ENCODE measurements at places on chromosomes 4 and X.

DNA sequence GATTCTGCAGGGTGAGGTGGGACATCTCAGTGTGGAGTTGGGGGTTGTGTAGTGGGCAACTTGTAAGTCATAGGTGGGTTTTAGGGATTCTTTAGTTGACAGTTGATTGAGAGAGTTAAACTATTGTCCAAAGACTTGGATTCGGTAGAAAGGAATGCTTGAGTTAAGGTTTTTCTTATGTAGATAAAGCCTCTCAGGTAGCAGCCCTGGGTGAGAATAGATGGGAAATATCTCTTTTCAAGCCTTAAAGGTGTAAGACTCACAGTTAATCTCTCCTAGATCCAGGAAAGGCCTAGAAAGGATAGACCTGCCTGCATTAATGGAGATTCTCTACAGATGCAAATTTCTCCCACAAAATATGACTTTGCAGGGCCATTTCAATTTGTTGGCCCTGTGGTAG, 108.4 kb downstream of the ARSJ start:
- no peak for DNase-seq

GRCh38 chr4:508675-509638, 9.9 kb downstream of the PIGG start:
- DNase-seq, result no peak

DNA sequence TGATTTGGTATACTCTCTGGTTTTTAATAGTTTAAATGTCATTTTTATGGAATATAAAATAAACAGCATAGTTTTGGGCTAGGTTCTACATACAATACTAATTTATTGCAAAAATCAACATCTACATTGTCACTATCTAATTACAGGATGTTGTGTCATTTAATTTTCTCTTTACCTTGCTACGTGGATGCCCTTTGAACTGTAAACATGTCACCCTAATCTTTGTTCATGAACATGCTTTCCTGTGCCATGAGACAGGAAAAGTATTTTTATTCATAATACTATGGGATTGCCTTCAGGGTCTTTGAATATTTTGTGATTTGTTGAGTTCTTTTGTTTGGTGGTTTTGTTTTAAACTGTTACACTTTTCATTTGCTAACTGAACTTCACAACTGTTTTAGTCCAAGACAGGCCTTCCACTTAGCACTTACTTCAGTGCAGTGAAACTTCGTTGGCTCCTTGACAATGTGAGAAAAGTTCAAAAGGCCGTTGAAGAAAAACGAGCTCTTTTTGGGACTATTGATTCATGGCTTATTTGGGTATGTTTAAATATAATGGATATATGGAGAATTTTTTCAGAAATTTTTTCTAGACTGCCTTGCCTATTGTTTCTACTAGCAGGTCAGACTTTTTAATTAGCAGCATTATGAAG, 40.9 kb downstream of the GK start:
- DNase-seq, result no peak

DNA sequence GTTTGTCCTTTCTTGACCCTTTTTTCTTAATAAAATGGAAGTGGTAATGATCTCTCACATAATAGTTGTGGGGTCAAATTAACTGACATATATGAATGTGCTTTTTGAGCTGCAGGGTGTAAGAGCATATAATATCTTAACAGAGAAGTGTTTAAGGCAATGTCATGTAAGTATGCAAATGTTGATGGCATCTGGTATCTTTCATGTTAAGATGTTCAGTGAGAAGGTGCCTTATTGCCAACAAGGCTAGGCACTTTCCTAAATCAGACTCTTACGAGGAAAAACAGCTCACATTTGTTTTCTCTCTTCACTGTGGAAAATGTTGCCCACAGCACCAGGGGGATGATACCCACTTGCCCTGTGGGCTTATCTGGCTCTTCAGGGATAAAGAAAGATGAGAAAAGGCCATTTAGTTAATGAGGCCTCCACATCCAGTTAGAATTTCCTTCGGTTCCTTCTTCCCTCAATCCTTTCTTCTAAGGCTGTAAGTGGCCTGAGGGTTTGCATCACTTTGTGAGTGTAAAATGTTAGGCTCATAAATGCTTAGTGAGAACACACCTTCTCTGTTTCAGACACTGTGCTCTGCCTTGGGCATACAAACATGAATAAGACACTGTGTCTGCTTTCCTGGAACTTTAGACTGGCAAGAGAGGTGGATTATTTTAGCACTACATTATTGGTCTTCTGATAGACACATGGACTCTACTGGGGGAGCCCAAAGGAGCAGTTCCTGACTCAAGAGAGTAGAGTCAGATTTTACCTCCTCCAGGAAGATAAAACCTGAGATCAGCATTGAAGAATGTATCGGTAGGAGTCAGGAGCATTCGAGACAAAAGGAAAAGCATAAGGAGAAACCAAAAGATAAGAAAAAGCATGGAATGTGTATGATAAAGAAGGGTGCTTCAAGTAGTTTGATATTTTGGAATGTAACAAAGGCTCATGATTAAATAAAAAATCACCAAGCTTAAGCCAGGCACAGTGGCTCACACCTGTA, 135.5 kb downstream of the SOWAHB start:
- DNase-seq, result no peak

All from tibial artery (tissue), 4 donors.